Fibroblast of skin of abdomen (primary cell): ENCODE measurements at places on chromosomes 12 and 14.

GRCh38 chr12:89454080-89454848 is 70.3 kb downstream of the GALNT4 start:
- DNase-seq: no peak

GRCh38 chr14:101150039-101150610 is 246.6 kb upstream of the RTL1 start:
- DNase-seq: no peak

DNA sequence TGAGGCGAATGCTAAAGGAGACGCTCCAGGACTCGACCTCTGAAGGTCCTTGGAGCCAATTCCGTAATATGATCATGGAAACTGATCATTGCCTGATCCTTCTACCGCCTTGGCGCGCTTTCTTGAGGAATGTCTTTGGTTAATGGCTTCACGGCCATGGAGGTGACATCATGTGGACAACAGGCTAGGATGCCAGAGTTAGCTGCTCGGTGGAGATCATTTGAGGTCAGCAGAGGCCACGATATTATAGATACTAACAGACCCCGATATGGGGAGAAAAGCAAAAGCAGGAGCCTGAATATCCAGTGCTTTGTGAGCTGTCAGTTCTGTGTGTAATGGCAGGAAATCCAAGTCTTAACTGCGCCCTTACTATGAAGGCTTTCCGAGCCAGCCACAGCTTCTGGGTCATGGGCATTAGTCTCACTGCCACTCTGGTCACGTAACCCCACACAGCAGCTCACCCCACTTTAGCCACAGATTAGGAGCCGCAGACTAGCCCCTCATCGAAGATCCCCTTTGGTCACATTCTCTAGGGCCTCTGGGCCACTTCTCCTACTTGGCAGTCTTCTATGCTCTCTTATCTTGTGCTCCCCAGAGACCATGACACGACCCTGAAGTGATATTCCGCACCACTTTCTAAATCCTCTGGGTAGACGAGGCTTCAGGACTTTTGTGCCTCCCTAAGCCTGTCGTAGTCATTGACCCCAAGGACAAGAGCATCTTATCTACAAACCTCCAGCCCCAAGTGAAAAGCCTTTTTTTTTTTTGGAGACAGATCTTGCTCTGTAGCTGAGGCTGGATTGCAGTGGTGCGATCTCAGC is 724 bp upstream of the CS start:
- no peak for DNase-seq

DNA sequence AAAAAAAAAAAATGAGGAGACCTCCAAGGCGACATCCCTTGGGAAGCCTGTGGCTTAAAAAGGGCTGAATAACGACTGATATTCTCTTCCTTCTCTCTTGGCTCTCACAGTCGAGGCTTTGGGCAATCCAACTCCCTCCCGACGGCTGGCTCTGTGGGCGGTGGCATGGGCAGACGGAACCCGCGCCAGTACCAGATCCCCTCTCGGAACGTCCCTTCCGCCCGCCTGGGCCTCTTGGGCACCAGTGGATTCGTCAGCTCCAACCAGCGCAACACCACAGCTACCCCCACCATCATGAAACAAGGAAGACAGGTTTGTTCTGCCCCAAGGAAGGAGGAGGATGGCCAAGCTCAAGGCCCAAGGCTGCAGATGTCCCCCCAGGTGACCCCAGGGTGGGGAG is 127.8 kb downstream of the GCH1 start:
- DNase-seq: no peak

DNA sequence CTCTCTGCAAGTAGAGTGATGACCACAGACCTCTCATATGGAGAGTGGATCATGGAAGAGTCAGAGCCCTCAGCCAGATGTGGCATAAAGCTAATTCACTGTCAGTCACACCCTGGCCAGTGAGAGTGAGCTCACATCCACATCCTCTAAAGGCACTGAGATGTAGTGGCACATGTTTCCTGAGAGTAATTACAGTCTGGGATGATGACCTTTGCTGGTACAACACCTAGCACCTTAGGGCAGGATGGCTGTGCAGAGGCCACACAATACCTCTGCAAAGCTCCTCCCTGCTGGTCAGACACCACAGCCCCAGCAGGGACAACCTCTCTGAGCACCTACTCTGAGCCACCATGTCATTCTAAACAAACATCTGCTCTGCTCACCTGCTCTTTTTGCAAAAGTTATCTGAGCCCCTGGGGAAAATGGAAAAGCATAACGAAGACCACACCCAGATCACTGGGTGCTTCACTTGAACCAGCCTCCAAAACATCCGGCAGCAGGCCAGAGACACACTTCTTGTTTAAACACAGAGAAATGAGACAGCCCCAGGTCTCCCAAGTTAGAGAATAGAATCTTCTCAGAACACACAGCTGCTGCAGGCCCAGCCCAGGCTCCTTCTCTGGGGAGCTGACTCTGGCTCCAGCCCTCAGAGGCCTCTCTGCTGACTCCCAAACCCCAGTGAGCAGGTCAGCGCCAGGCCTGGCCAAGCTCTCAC is 30.3 kb downstream of the PITPNM2 start:
- no peak for DNase-seq

- DNase-seq: no peak
Measured at GRCh38 chr12:74626397-74626796, 88.8 kb downstream of the ATXN7L3B start.

- no peak for DNase-seq
Measured at GRCh38 chr14:104660597-104660996, 28.8 kb upstream of the INF2 start.

- peak; percentile 47 for DNase-seq
Measured at GRCh38 chr12:68332728-68333630, 817 bp upstream of the MDM1 start.

DNA sequence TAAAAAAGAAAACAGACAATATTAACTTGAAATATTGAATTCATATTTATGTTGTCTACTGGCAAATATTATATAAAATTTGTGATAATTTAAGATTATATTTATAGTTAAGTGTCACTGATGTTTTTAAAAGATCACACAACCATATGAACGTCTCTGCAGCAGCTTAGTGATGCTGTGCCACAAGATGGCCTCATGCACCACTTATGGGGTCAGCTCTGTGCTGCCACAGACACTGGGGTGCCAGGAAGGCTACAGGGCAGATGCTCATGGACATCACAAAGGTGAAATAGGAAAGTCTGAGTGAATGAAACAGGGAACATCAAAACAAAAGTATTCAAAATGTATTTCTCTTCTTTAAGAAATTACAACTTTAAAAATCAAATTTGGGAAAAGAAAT is 13.1 kb downstream of the ATXN3 start:
- DNase-seq: no peak

DNA sequence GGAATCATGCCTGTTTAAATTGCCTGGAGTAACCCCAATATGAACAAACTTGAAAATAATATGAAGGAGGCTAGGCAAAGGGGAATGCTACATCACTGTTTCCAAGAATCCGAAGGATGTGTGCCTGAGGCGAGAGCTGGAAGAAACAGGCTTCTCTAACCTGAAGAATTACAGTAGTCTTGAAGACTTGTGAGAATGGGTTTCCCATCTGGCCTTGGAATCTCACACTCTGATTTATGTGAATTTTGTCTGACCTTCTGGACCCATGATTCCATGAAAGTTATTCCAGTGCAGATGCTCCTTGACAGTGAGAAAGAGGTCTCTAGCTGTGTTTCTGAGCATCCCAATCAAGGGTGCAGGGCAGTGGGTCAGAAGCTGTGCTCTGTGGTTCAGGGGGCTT is 122.1 kb upstream of the PARP11 start:
- no peak for DNase-seq

- DNase-seq: no peak
Measured at GRCh38 chr12:113197518-113198077, 12.1 kb downstream of the RITA1 start.

DNA sequence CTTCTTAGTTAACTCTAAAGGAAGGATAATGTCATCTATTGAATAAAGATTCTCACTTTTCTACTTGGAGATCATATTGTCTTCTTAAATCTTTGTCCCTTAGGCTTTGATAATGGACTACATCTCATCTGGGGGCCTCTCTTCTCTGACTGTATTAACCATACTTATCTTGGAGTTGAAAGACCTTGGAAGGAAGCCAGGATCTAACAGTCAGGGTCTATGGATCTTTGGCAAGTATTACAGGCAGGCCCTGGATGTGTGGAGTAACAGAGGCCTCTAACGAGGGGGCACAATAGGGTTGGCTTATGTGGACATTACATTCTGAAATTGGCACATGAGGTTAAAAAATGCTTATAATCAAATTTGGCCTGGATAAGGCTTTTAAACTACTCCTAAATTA is 513.8 kb downstream of the NRXN3 start:
- DNase-seq: no peak
